Mesothelial cell of epicardium (in vitro differentiated cells): ENCODE measurements at places on chromosomes 6 and 20.

GRCh38 chr6:99590728-99591672, 15.6 kb upstream of the PRDM13 start:
- H3K4me1 ChIP-seq, result peaks cover 9% of the 10 kb centered on the region
- DNase-seq, result no peak
- no peaks in the 10 kb centered on the region for H3K36me3 ChIP-seq
- H3K27ac ChIP-seq, result no peak overlapping the region
- H3K27me3 ChIP-seq, result peaks cover 90% of the 10 kb centered on the region

DNA sequence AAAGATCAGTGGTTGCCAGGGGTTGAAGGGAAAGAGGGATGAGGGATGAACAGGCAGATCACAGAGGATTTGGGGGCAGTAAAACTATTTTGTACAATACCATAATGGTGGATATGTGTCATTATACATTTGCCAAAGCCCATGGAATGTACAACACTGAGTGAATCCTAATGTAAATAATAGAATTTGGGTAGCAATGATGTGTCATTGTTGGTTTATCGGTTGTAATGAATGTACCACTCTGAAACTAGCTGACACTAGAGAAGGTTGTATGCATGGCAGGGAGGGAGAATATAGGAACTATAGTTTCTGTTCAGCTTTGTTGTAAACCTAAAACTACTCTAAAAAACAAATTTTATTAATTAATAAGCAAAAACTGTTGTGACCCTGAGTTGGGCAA, 17.8 kb upstream of the ASF1A start:
- no peak overlapping the region for H3K27ac ChIP-seq
- H3K4me1 ChIP-seq, result peaks cover 2% of the 10 kb centered on the region
- peaks cover 10% of the 10 kb centered on the region for H3K36me3 ChIP-seq
- no peak overlapping the region for H3K4me3 ChIP-seq
- DNase-seq, result no peak
- no peaks in the 10 kb centered on the region for H3K27me3 ChIP-seq

DNA sequence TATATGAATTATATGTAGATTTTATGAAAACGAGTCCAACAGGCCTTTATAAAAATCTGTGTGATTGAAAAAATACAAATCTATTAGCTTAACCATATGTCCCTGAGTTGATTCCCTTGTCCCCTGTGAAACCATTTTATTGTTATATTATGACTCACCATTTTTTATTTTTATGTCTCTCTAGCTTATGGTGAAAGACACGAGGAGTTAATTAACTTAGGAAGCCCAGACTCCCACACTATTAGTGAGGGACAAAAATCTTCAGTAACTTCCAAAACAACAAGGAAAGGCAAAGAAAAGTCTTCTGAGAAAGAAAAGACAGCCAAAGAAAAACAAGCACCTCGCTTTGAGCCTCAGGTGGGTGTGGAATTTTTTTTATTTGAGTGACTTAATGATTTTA, 183.1 kb downstream of the ADGB start:
- no peaks in the 10 kb centered on the region for H3K36me3 ChIP-seq
- no peak for DNase-seq
- no peaks in the 10 kb centered on the region for H3K4me1 ChIP-seq
- no peak overlapping the region for H3K4me3 ChIP-seq

GRCh38 chr6:6997263-6998193, 110.2 kb upstream of the RREB1 start:
- no peaks in the 10 kb centered on the region for H3K27me3 ChIP-seq
- H3K4me3 ChIP-seq, result no peak overlapping the region
- peak overlapping the region; percentile 43 for H3K27ac ChIP-seq
- H3K4me1 ChIP-seq, result no peaks in the 10 kb centered on the region
- no peaks in the 10 kb centered on the region for H3K36me3 ChIP-seq
- DNase-seq, result no peak

DNA sequence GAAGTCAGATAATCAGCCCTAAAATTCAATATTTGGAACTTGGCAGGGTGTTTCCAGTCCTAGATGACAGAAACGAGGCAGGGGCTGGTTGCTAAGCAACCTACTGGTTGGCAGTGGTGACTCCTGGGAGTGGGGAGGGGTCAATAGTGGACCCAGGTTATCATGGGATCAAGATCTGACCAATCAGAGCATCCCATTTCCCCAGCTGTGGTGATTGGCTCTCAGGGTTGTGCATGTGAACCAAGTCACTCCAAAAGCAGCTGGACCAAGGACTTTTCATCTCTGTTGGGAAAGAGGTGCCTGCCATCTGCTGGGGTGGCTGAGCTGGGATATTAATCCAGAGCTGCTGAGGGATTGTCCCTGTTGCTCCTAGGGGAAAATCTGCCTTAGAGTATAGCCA, 253.4 kb downstream of the PREX1 start:
- no peak overlapping the region for H3K4me3 ChIP-seq
- H3K4me1 ChIP-seq, result peaks cover 22% of the 10 kb centered on the region
- H3K27ac ChIP-seq, result no peak overlapping the region
- H3K36me3 ChIP-seq, result no peaks in the 10 kb centered on the region

- peak overlapping the region; percentile 99 for H3K27ac ChIP-seq
- no peak for DNase-seq
- peaks cover 4% of the 10 kb centered on the region for H3K36me3 ChIP-seq
- H3K4me1 ChIP-seq, result peaks cover 48% of the 10 kb centered on the region
- no peaks in the 10 kb centered on the region for H3K27me3 ChIP-seq
Observed at GRCh38 chr6:87155842-87156815, 764 bp downstream of the ZNF292 start.

GRCh38 chr20:30921286-30922071, 336.0 kb upstream of the DEFB115 start:
- no peaks in the 10 kb centered on the region for H3K4me1 ChIP-seq
- DNase-seq, result no peak
- no peaks in the 10 kb centered on the region for H3K27me3 ChIP-seq
- H3K36me3 ChIP-seq, result peaks cover 7% of the 10 kb centered on the region
- no peak overlapping the region for H3K4me3 ChIP-seq

GRCh38 chr6:138521790-138522189, 22.5 kb upstream of the NHSL1 start:
- H3K4me1 ChIP-seq, result peaks cover 2% of the 10 kb centered on the region
- no peak for DNase-seq
- no peak overlapping the region for H3K4me3 ChIP-seq

GRCh38 chr6:166351715-166352285, 9.5 kb upstream of the SFT2D1 start:
- peak overlapping the region; percentile 30 for H3K27ac ChIP-seq
- H3K36me3 ChIP-seq, result peaks cover 17% of the 10 kb centered on the region
- H3K27me3 ChIP-seq, result peaks cover 16% of the 10 kb centered on the region
- H3K4me3 ChIP-seq, result no peak overlapping the region
- DNase-seq, result no peak
- H3K4me1 ChIP-seq, result peaks cover 2% of the 10 kb centered on the region

DNA sequence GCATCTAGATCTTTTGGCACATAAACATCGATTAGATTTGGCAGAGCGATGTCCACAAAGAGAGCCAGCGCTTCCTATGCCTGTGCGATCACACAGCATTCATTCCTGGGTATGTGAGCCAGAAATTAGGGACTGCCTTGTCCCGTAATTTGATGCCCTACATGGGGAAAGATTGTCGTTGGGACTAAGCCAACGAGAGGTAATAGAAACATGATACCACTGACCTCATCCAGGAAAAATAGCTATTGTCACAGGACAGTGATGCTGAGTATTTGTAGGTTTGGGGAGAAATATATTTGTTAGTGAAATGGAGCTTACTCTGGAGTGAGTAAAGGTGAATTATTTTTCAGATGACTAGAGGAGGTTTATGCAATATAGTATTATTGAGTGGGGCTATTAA, 154.0 kb downstream of the TSHZ2 start:
- no peak overlapping the region for H3K4me3 ChIP-seq
- DNase-seq, result no peak
- H3K36me3 ChIP-seq, result no peaks in the 10 kb centered on the region
